ENCODE measurements at places on chromosomes 12 and 14.

DNA sequence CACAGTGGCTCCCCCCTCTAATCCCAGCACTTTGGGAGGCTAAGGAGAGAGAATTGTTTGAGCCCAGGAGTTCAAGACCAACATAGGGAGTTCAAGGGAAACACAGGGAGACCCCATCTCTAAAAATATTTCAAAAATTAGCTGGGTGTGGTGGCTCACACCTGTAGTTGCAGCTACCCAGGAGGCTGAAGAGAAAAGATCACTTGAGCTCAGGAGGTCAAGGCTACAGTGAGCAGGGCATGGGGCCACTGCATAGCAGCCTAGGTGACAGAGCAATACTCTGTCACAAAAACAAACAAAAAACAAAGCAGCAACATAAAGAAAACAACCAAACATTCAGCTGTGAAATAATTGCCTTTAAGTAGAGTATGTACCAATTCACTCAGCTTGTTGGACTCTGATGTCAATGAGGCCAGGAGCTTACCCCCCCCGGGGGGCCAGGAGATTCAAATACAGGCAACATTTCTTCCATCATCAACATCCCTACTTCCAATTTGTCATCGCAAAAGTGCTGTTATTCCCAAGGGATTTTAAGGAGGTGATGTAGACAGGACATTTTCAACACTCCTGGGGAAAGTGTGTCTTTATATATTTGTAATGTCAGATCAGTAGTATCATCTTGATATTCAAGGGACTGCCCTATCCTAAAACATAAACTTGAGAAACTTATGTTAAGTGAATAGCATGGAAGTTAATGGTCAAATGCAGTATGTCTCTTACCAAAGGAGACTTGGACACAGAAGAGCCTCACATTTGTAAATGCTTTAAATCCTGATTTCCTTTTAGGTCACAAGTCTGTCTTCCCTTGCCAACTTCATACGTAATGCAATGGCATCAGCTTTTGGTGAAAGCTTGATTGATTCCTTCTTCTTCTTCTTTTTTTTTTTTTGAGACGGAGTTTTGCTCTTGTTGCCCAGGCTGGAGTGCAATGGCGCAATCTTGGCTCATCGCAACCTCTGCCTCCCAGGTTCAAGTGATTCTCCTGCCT is 40.6 kb upstream of the AEBP2 start:
- DNase-seq: no peak

GRCh38 chr12:50297996-50298395 is 14.7 kb upstream of the LIMA1 start:
- no peak for DNase-seq

DNA sequence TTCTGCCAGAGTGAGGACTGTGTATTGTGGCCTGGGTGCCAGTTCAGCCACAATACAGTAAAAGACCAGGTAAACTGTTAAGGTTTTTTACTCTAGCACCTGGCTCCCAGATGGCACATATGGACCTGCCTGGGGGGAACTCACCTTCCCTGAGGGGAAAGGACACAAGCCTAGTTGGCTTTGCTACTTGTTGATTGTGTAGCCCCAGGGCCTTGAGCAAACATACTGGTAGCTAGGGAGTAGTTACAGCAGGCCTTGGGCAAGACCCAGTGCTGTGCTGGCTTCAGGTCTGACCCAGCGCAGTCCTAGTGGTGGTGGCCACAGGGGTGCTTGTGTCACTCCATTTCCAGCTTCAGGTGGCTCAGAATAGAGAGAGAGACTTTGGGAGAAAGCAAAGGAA is 216.4 kb downstream of the KLHL28 start:
- DNase-seq: no peak

DNA sequence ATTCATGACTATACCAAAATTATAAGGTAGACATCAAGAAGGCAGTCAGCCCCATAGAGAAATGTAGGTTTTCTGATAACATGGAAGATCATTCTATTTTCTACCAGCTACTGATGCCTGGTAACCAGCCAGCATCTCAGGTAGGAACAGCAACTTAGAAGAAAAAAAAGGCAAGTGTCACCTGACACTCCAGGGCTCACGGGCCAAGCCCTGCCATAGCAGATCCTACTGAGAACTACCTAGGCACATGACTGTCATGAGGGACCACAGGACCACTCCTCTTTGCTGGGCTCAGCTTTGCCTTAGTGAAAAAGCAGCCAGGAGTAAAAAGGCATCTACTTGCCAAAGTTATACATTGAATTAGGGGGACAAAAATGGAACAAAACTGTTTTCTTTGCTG is 33.4 kb downstream of the CORO1C start:
- peak; percentile 39 for DNase-seq

- DNase-seq: no peak
Measured at GRCh38 chr12:93169536-93169935, 208.2 kb upstream of the NUDT4 start.

DNA sequence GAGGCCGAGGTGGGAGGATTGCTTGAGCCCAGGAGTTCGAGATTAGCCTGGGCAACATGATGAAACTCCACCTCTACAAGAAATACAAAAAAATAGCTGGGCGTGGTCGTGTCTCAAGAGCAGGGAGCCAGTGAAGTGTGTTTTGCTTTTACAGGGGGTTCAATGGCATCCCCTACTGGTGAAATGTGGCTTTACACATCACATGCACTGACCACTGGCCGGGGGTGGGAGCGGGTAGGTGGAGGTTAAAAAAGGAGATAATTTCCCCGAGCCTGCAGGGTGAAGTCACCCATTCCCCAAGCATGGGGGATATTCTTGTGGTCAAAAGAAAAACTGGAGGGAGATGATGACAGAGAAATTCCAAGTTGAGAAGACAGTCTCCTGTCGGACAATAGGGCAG is 63.6 kb upstream of the PWP1 start:
- peak; percentile 5 for DNase-seq

- peak; percentile 84 for DNase-seq
Measured at GRCh38 chr14:64726585-64726890, 22.3 kb downstream of the PLEKHG3 start.

GRCh38 chr12:67237231-67237630 is 31.9 kb upstream of the CAND1 start:
- DNase-seq: peak; percentile 92

- DNase-seq: no peak
Measured at GRCh38 chr12:122858171-122858570, 22.9 kb downstream of the HIP1R start.

GRCh38 chr14:26067341-26067740 is 530.5 kb downstream of the NOVA1 start:
- no peak for DNase-seq

- no peak for DNase-seq
Measured at GRCh38 chr14:92726135-92726932, 22.1 kb downstream of the LGMN start.

DNA sequence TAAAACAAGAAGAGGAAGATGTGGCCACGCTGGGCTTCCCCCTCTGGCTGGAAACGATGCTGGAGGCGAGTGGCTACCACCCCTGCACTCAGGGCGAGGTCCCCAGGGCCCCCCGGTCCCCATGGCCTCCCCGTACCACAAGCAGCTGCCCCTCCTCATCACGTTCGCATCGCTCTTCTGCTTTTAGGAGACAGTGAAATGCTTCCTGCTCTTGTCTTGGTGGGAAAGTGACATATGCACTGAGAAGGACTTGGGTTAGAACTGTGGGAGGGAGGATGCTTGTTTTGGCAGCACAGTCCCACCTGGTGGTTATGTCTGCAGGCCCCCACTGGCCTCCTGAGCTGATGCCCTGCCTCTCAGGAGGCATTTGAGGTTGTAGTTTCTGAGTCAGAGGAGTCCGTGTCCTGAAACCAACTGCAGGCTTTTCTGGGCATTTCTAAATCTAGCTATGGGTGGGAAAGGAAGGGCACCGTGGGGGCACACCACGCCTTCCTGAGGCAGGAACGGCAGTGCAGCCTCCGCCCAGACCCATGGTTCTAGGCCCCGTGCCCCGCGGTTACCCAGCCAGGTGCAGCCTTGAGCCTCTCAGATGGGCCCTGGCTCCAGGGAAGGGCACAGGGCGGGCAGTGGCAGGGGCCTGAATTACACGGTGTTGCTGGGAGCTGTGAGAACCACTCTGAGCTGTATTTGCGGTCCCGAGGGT is 139.3 kb downstream of the ADGRD1 start:
- no peak for DNase-seq

GRCh38 chr12:104463368-104463767 is 6.6 kb downstream of the CHST11 start:
- DNase-seq: no peak

DNA sequence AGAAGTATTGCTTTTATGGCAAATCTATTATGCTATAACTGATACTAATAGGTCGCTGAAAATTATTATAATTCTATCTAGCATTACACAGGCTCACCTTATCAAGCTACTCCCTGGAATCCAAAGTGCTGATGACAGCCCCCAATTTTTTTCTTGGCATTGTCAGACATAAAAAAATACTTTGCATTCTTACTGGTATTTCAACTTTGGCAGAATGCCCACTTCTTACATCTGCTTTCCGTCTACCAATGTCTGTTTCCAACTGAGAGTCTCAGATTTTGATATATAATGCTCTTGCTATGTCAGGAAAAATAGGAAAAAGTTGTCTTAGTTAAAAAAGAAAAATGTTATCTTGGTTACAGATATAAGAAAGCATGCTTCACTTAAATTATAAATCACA is 615.4 kb downstream of the C12orf50 start:
- no peak for DNase-seq

DNA sequence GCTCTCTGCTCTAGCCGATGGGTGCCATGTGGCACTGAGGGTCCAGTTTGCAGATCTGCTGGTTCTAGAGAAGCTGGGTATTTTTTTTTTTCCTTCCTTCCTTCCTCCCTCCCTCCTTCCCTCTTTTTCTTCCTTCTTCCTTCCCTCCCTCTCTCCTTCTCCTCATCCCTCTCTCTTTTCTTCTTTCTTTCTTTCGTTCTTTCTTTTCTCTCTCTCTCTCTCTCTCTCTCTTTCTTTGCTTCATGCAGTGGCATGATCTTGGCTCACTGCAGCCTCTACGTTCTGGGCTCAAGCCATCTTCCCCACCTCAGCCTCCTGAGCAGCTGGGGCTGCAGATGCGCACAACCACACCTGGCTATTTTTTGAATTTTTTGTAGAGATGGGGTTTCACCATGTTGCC is 2.7 kb upstream of the BCL7A start:
- no peak for DNase-seq

- DNase-seq: no peak
Measured at GRCh38 chr12:109732321-109733305, 19.0 kb downstream of the FAM222A start.

- no peak for DNase-seq
Measured at GRCh38 chr12:76898442-76898841, 19.6 kb upstream of the CSRP2 start.

GRCh38 chr14:23063601-23064000 is 6.3 kb upstream of the CDH24 start:
- no peak for DNase-seq

GRCh38 chr12:97561619-97562290 is 99.2 kb downstream of the RMST start:
- no peak for DNase-seq

- DNase-seq: no peak
Measured at GRCh38 chr12:94676031-94676641, 25.8 kb upstream of the TMCC3 start.

GRCh38 chr12:52229836-52230343 is 3.2 kb upstream of the KRT7 start:
- no peak for DNase-seq

GRCh38 chr14:41549282-41549681 is 57.4 kb upstream of the LRFN5 start:
- DNase-seq: no peak

DNA sequence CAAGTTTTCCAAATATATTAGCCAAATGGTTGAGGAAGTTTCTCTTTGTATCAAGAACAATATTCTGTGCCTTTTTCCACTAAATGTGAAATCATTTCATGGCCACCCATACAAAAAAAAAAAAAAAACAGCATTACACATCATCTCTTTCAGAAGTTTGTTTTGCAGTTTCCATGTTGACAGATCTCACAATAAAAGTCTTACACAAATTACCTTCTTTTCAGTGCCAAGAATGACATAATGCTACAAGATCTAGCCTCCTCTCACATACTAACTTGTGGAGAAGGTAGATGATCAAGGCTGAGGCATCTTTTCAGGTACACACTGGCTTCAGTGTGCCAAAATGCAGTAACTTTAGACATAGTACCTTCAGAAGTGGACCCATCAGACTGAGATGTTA is 35.3 kb downstream of the PRKD1 start:
- no peak for DNase-seq

- DNase-seq: no peak
Measured at GRCh38 chr14:104283197-104284106, 145.1 kb downstream of the KIF26A start.

- no peak for DNase-seq
Measured at GRCh38 chr14:98700748-98701147, 571.2 kb downstream of the BCL11B start.

DNA sequence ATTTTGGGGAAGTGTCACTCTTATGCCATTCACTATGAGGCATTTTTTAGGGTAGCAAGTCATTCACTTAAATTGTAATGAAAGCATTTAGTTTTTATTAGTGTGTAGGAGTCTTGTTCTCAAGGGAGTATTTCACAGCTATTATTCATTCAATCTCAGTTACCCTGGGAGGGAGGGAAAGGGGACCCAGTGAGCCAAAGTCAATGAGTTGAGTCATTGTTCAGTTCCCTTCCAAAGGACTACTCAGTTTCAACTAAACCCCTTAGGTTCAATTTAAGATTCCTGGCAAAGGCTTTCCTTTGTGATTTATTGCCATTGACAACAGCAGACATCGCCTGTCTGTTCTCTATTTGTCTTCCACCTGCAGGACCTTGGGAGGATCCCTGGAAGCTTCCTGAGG is 29.3 kb upstream of the RASSF8 start:
- no peak for DNase-seq

DNA sequence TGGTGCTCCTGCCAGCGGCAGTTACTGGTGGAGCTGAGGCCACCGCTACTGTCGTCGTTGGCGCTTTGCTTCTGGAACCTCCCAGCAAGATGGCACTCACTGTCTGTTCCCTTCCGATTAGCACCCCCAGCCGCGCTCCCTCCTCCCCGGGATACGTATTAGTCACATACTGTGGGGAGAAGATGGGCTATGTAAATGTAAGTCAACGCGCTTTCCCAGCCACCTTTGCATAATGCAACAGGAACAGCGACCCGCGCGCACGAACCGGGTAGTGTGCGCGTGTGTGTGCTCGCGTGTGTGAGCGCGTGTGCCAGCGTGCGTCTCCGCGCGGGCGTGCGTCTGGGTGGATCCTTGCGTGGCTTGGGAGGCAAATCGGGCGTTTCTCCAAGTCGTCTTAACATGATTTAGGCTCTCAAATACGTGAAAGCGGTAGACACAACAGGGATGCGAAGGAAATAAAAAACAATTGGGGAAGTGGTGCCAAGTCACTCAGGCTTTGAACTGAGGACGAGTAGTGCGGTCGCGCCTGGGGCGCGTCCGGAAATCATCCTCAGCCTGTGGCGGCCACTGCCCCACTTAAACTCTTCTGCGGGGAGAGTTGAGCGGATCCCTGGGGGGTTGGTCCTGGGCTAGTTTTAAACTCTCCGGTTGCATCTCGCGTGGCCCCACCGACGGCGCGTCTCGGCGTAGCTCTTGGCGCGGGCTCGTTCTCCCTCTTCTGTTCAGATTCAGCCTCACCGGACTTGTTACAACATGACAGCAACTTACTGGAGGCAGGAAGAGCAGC is 1.8 kb downstream of the FLRT2 start:
- DNase-seq: no peak

GRCh38 chr12:115103884-115104883 is 420.2 kb upstream of the TBX3 start:
- no peak for DNase-seq

GRCh38 chr14:94505641-94506040 is 3.6 kb downstream of the SERPINA12 start:
- no peak for DNase-seq

GRCh38 chr12:66674495-66675122 is 4.3 kb downstream of the GRIP1 start:
- no peak for DNase-seq

Data from NCI-H345 (cell line).